ENCODE measurements at places on chromosomes 11 and 22.

GRCh38 chr11:89660234-89660633 lies 49.9 kb upstream of the TRIM77 start:
- no peak for DNase-seq

GRCh38 chr11:7692426-7692825 lies 13.9 kb downstream of the OVCH2 start:
- DNase-seq = no peak

DNA sequence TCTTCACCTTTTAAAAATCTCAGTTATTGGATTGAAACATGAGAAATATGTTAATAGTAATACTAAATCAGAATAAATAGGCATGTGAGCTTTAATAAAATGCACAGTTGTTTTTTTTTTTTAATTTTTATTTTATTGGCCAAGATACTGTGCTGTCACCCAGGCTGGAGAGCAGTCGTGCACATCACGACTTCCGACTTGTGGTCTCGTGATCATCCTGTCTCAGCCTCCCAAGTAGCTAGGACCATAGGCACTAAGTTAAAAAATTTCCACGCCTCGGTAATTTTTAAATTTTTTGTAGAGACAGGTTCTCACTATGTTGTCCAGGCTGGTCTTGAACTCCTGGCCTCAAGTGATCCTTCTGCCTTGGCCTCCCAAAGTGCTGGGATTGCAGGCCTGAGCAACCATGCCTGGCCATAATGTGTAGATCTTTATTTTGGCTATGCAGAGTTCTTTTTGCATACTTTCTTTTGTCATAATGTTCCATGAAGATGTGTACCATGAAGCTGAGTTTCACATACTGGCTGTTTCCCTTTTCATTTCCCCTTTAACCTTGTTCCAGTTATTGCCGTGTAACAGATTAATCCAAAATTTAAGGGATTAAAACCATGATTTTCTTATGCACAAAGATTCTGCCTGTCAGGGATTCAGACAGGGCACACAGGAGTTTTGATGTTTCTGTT lies 16.0 kb downstream of the CAPRIN1 start:
- DNase-seq = no peak

DNA sequence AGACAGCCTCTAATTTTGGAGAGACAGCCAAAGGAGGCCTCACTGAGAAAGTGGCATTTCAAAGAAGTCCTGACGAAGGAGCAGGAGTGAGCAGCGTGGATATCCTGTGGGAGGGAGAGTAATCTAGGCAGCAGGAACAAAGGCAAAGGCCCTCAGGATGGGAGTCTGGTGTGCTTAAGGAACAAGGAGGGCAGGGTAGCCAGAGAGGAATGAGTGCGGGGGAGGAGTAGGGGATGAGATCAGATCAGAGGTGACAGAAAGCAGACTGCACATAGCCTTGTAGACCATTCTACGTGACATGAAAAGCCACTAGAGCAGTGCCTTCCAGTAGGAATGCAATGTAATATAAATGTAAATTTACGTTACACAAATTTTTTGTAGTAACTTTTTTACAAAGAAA lies 5.6 kb downstream of the SLC36A4 start:
- no peak for DNase-seq

DNA sequence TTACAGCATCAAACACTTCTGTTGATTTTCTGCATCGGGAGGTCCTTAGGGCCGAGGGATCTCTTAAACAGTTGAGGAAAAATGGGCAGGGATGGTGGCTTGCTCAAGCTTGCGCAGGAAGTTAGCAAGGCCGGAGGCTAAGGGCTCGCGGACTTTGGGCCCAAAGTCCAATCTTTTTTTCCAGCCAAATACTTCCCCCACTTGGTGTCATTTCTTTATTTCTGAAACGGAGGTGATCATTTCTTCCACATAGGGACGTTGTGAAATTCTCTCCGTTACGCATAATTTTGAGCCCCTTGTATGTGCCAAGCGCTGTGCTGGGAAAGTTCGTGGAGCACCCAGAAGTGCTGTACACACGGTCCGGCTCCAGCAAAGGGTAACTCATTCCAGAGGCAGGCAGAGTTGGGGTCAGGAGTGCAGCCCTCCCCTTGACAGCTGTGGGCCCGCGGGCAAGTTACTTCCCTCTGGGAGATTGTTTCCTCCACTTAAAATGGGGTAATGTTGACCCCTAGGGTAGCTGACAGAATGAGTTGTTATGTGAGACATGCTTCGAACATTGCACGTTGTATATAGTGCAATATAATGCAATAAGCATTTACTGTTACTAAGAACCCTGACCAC lies 809 bp downstream of the MIEF1 start:
- no peak for DNase-seq

DNA sequence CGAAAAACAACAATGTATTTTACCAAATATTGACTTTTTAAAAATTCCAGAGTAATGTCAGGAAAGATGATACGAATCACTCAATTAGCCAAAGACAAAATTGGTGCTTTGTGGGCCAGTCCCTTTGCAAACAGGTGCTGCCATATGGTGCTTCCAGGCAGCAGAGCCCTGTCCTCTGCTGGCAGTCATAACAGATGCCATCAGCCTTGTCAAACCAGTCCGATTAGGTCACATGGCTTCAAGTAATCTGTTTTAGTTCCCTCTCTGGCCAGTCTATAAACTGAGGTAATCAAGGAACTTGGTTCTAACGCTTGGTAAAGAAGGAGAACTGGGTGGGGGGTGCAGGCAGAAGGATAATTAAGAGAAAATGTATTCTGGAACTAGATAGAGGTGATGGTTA lies 49.1 kb upstream of the CAPRIN1 start:
- DNase-seq = no peak

GRCh38 chr22:48884786-48885185 lies 942.9 kb downstream of the BRD1 start:
- peak; percentile 42 for DNase-seq

DNA sequence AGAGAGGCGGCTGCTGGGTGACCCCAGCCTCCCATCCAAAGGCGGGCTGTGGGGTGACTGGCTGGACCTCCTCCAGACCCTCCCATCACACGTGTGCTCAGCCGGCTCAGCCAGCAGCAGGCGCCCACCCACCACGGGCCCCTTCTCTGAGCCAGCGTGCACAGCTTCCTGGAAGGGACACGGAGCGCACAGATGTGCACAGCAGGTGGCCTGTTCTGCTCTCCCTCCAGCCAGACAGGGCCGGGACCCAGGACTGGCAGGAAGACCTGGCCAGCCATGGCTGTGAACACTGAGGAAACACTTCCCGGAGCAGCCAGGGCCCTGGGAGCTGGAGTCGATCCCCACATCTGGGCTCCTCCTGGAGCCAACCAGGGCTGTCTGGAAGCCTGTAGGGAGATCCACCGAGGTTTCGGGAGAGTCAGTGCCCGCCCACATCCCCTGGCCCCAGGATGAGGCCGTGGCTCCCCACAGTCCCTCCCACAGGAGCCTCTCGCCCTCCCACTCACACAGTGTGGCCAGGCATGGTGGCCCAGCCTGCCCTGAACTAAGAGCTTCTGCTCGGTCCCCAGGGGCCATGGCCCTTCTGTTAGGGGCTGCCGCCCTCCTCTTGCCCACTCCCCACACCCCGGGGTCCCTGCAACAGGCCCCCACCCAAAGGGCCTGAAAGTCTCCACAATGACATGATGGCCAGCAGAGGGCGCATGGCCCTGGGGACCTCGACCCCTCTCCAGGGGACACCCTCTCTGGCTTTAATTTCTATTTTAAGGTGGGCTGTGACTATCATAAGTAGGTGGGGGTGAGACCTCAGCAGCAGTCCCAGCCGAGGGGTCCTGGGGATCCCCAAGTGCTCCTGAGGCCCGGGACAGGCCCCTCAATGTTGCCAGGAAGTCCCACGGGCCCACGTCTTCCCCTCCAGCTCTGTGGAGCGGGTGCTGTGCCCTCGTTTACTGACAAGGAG lies 90.6 kb upstream of the FGF3 start:
- peak; percentile 69 for DNase-seq

- DNase-seq = no peak
These were observed 1082.0 kb upstream of the CNTN5 start for GRCh38 chr11:97938789-97939188.

DNA sequence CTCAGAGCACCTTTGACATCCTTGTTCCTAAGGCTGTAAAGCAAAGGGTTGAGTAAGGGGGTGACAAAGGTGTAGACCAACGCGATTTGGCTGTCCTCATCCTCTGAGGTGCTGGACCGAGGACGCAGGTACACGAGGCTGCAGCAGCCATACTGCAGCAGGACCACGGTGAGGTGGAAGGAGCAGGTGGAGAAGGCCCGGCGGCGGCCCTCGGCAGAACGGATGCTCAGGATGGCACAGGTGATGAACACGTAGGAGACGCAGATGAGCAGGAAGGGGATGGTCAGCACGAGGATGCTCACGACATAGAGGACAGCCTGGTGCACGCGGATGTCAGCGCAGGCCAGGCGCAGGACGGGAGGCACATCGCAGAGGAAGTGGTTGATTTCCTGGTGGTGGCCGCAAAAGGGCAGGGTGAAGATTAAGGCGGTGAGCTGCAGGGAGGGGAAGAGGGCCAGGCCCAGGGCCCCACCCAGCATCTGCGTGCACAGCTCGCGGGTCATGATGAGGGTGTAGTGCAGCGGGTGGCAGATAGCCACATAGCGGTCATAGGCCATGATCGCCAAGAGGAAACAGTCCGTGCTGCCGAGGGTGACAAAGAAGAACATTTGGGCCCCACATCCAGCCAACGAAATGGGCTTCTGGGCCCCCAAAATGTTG lies 632 bp downstream of the OR10Q1 start:
- no peak for DNase-seq

GRCh38 chr11:121248496-121248895 lies 44.1 kb upstream of the SC5D start:
- DNase-seq = no peak

DNA sequence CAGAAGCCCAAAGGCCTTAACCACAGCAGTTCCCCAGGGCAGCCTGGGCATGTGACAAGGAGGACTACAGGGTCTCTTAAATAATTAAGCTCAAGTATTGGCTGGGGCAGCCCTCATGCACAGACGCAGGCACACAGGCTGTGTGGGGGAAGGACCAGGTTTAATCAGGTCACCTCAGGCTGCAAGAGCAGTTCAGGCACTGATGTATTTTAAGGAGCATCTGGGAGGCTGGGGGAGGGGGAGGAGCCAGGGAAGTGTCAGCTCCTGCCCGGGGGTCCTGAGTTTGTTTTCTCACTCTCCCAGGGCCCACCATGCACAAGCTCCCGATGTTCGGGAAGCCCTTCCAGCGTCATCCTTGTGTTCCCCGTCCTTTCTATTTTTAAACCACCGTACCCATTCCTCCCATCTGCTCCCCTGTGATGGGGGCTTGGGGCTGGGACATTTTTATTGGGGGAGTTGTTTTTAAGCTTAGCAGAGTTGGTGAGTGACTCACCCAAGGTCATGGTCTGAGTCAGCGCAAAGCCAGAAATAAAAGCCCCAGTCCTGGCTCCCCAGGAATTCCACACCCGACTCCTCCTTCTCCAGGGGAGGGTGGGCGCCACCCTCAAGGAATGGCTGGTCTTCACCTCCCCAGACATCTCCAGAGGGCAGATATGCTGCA lies 2.4 kb downstream of the CSDC2 start:
- no peak for DNase-seq

DNA sequence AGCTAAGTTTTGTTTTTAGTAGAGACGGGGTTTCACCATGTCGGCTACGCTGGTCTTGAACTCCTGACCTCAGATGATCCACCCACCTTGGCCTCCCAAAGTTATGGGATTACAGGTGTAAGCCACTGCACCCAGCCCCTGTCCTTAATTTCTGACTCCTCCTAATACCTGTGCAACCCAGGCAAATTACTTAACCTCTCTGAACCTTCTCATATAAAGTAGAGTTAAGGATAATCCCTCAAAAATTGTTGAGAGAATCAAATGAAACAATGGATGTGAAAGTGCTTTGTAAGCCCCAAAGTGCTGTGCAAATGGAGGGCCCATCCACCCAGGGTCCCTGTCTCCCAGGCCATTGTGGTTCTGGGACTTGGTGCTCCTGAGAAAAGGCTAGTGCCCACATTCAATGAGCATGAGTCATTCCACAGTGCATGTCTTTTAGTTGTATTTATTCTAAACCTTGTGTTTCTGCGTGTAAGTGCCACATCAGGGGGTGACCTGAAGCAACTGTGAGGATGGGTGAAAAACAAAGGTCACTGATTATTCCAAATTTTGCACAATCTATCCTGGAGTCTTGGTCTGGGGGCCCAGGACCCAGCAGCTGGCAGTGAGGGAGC lies 61.4 kb upstream of the PTPRJ start:
- peak; percentile 14 for DNase-seq

Data from spleen (tissue), 13 donors.